ENCODE measurements at places on chromosomes 5 and 9.

- DNase-seq = no peak
Observed at GRCh38 chr9:97997330-97998276, 14.5 kb downstream of the ANP32B start.

DNA sequence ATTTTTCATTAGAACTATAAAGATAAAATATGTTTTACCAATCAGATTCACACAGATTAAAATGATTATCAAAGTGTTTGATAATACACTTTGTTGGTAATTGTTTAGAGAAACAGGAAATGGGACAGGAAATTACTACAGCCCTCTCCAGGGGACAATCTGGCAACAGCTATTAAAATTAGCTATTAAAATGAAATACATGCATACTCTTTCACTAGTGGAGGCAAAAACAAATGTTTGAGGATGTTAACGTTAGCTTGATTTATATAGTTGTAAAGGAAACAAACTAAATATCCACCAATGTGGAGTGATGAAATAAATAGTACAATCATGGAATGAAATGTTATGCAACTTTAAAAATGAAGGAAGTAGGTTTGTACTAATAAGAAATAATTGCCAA is 53.7 kb downstream of the TARS1 start:
- no peak for DNase-seq

GRCh38 chr9:2354856-2355696 is 266.5 kb upstream of the VLDLR start:
- DNase-seq = no peak

DNA sequence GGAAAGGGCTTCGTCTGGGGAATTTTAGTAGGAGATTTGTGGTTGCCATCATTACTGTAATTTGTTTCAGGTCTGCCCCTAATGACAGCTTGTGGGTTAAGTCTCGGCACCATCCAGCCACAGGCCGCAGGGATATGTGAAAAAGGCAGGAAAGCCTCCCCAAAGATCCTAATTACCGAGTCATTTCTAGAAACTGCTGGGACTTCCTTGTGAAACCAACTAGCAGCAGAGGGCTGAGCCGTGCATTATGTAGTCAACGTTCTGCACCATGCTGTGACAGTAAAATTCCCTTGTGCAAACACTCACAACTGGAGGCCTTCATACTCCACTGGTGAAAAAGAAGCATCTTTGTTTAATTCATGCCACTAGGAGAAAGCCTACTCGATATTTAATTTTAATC is 230.3 kb downstream of the MPDZ start:
- no peak for DNase-seq

GRCh38 chr5:127143722-127144121 is 70.4 kb upstream of the C5orf63 start:
- DNase-seq = no peak

- DNase-seq = no peak
Observed at GRCh38 chr5:42494414-42494813, 71.2 kb downstream of the GHR start.

DNA sequence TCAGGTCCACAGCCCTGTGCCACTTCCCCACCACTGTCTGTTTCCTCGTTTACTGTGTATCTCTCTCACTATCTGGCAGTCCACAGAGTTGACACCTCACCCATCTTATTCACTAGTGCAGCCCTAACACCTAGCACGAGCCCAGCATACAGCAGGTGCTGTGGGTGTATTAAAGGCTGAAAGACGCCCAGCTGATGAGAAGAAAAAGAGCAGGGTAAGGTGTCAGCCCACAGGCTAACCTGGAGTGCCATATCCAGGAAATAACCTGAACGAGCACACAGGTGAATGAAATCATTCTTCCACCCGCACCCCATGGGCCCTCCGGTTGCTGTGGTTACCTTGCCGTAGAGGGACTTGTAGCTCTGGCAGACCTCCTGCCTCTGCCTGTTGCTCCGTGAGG is 18.6 kb downstream of the ANXA6 start:
- DNase-seq = no peak

DNA sequence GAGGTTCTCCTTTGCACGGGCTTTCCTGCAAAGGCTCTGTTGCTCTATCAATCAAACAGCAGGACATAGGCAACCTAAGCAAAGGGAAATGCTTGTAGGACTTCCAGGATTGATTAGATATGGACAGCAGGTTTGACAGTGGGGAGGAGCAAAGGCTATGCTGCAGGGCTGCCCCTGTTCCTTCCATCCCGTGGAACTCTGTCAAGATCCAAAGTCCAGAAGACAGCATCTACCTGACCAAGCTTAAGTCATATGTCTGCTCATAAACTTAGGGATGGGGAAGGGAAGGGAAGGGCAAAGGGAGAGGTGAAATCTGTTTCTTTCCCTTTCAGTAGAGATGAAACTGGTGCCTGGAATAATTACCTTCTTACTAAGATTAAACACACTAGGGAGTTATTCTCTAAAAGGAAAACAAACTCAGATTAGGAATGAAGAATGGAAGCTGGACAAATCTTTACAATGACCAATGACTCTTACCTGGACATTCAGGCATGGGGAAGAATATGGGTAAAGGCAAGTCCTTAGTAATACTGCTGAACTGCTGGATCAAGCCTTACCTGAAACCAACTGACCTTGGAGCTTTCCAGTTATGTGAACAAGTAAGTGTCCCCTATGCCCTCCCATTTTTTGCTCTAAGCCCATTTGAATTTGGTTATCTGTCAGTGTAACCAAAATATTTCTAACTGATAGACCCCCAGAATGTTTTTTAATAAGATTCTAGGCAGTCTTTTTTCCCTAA is 8.4 kb upstream of the ACOT12 start:
- no peak for DNase-seq

GRCh38 chr9:79641070-79641469 is 69.3 kb downstream of the TLE4 start:
- no peak for DNase-seq

DNA sequence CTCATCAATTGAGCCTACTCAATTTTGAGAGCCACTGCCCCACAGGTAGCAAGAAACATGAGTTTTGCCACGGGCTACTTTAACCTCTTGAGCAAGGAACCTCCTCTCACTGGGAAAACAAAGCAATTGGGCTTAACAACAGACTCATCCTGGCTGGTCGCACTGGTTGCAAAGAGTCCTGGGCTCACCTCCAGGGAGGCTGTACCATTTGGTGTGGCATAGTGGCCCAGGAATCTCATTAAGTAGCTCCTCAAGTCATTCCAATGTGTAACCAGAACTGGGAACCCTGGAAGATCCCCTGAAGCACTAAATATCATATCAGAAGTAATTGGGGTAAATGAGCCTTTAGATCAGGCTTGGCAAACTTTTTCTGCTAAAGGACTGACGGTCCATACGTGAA is 78.5 kb downstream of the MYO10 start:
- DNase-seq = no peak

DNA sequence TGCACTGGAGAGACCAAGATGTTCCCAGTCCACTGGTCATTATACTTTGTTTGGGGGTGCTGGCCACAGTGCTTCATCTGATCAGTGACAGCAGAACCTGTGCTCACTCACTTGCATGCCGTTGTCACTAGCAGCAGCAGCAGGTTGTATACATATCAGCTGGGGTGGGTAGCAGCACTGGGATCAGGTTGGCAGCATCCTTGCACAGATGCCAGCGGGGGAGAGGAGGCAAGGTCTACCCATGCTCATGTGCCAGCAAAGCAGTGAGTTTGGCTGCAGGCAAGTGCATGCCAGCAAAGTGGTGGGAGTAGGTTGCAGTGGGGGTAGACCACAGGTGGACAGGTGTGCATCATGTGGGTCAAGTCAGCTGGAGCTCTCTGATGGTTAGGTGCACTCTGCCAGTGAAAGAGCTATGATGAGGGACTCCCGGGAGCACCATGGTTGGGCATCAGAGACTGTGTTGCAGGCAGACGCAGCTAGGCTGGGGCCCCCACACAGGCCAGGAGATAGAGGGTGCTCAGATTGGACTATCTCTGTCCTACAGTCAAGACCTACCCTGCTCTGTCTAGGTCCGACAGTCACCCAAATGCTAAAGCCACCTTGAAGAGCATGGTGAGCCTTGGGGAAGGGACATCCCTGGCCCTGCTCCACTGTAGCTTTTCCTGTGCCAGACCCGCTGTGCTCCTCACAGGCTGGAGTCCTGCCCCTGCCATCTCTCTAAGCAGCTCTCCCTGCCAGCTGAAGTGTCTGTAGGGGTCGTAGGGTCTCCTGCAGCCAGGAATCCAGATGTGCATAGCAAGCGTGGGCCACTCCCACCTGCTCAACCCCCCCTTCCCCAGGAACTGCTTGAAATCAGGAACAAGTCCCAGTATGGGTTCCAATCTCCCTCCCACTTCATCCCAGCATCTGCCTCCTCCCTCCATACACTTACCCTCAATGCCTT is 119.8 kb downstream of the RNF180 start:
- no peak for DNase-seq

GRCh38 chr5:127741412-127741811 is 38.2 kb downstream of the CCDC192 start:
- no peak for DNase-seq

DNA sequence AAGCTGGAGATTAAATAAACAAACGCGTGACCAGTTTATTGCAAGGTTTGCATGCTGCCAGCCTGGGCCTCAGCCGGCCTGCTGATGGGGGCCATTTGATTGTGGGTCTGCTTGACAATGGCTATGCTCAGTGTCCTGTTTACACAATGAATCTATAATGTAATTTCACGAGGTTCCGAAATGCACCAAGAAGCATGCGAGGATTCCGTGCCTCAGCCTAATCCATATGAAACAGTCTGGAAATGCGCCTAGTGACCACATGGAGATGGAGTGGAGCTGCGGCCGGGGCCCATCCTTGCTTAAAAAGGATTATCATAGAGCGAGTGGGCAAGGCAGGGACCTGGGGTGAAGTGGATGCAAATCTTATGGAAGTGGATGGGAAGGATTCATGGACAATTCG is 382.4 kb downstream of the CDK5RAP2 start:
- DNase-seq = no peak

GRCh38 chr9:108117795-108118194 is 628.2 kb upstream of the KLF4 start:
- no peak for DNase-seq

DNA sequence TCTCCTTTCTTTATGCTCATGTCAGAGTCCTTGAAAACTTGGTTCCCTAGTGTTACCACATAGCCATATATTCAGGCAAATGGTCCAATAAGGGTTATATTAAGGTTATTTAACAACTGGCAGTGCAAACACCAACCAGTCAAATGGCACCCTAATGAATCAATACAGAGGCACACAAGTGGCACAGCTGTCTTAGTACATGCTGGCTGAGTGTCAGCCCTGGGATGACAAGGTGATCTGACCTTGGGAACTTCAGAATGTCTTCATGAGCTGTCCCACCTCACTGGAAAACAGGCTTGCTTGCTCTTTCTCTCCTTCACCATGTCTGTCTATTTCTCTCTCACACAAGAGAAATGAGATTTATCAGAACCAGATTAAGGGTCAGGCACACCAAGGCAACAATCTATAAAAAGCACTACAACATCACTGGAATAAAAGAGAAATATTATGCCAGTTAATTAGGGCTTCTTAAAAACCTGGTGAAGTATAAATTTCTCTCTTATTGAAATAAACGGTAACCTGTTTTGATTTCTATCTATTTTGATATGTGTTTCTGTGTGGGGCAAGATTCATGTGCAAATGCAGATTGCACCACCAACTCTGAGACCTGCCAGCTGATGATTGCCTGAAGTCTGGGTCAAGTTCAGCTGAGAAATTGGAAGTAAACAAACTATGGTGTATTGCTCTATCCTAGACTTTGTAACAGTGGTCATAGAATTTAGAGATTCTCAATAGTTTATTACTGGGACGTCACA is 140.7 kb downstream of the SREK1 start:
- DNase-seq = no peak

DNA sequence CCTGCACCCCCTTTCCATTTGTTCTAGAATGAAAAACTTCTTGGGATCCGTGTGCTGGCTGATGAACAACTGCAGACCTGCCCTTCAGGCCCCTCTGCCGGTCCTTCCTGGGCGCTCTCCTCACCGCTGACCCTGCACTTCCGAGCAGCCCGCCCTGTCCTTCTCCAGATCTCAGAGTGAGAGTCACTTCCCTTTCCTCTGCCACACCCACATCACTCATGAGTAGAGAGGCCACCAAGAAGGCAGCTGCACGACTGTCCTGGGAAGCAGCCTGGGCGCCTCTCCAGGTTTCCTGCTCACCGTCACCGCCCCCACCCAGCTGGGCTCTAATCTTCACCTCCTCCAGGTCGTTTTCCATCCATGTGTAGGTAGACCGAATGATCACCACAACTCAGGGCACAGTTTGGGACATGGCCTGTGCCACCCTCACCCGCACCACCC is 35.0 kb upstream of the NSMF start:
- no peak for DNase-seq

DNA sequence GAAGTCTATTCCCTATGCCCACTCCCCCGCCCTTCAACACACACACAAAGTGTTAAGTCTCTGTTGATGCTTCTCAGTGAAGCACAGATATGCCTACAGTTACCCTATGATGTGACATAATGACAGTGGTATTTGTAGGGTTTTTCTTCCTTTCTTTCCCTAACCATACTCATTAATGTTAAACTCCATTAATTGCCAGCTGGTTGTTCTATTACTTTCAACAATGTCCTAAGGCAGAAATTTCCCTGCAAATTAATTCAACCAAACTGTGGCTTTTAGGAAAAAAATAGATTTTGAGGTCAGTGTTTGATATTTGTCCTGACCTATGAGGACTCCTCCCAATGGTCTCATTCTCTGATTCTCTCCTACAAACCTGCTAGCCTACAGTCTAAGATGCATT is 38.2 kb upstream of the SLCO6A1 start:
- DNase-seq = no peak

DNA sequence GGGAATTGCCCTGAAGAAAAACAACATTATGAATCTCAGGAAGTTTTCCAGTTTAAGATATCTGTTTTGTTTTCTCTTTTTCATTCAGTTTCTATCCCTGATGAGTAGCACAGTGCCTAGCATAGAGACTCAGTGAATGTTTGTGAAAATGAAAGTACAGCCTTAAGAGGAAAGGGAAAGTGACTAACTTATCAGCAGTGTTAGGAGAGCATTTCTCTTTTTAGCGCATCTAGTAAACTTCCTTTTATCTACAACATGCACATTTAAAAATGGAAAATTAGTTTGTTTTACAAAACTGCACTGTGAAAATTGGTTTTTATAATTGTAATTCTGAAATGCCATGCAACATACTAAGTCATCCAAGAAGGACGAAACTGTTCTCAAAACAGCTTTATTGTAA is 110.8 kb downstream of the SMARCA2 start:
- no peak for DNase-seq

- no peak for DNase-seq
Observed at GRCh38 chr9:126933334-126933980, 18.9 kb downstream of the RALGPS1 start.

DNA sequence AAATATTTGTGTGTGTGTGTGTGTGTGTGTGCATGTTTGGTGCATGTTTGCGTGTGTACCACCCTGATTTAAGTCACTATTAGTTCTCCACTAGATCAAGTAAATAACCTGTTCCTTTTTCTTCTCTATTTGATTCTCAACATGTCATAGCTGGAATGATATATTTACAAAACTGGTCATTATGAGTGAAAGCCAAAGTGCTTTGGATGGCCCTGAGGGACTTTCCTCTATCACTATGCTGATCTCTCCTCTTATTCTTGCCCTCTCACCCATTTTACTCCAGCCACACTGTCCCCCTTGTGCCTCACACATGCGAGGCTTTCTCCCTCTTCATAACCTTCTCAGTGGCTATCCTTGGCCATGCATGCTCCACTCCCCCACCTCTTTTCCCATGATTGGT is 144.6 kb upstream of the NMUR2 start:
- DNase-seq = no peak

GRCh38 chr9:114450833-114451706 is 54.2 kb downstream of the WHRN start:
- no peak for DNase-seq

- no peak for DNase-seq
Observed at GRCh38 chr5:15518786-15519185, 18.8 kb downstream of the FBXL7 start.

- DNase-seq = no peak
Observed at GRCh38 chr9:18023332-18023731, 444.5 kb downstream of the SH3GL2 start.

Measured in stimulated activated CD4-positive, alpha-beta T cell treated with anti-CD3 and anti-CD28 coated beads, TNF-alpha, amount 100 ng/mL, for 4 hours (primary cell).